Thymus (tissue), 14 donors: ENCODE measurements at places on chromosomes 5 and 9. TPM values are rescaled to one million over a fixed set of nuclear protein-coding genes. Genes with fewer than 3 reads are reported as not detected.

The SPATA31E1 gene
- not detected for total RNA-seq

The C5orf52 gene
- total RNA-seq = not detected

The BTNL3 gene
- not detected for total RNA-seq

GRCh38 chr5:108945094-108945493 is 197.4 kb downstream of the FER start:
- no peak for DNase-seq

- no peak for DNase-seq
Measured at GRCh38 chr9:129968690-129969485, 74.1 kb downstream of the FNBP1 start.

DNA sequence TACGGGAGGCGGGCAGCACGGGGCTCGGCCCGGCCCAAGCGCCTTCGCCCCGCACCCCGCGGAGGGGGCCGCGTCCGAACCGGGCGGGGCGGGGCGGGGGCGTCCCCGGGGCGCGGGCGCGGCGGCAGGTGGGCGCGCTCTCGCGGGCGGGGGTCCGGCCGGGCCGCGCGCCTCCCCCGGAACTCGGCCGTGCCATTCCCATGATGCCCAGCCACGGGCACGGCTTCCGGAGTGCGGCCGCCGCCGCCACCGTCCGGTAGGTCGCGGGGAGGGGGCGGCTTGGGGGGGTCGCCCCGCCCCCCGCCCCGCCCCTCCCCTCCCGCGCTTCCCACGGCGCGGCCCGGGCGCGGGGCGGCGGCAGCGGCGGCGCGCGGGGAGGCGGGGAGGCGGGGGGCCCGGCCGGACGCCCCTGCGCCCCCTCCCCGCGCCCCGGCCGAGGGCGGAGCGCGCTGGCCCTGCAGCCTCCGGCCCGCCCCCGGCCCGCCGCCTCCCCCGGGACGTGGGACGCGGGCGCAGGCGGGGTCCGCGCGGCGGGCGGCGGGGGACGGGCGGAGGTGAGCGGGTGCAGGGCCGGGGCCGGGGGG is at the start of gene PPP1R26:
Gene PPP1R26, plus strand, starts transcription at position 314 of the 584 bp plus-strand sequence. CDS start 4,729 bp downstream, outside the sequence.
- no peak for DNase-seq

- DNase-seq = no peak
Measured at GRCh38 chr9:95311961-95312360, 5.5 kb downstream of the FANCC start.
